ENCODE measurements at places on chromosomes 2 and 18. TPM values are rescaled to one million over a fixed set of nuclear protein-coding genes. Genes with fewer than 3 reads are reported as not detected.

The SCN9A gene
- 5.9 TPM for polyA plus RNA-seq

The CCDC74B gene
- polyA plus RNA-seq = 14.5 TPM

The UGT1A3 gene
- polyA plus RNA-seq = not detected

DNA sequence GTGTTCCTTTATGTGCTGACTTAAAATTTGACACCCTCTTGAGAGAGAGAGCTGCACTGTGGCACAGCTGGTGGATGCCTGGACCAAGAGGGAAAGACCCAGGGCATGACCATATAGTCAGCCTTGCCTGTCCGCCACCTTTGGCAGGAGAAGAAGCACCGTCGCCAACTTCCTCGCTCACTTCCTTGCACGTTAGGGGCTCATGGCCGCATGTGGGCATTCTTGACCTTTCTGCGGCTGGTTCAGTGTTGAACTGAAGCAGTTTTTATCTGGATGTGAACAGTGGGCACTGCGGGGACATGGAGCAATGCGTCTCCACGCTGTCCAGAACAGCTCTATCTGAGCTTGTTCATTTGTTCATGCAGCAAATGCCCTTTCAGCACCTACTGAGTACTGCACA is 66.9 kb downstream of the TRAPPC12 start:
- no peak for DNase-seq

- no peak for DNase-seq
Observed at GRCh38 chr2:70830366-70830765, 5.2 kb downstream of the CD207 start.

DNA sequence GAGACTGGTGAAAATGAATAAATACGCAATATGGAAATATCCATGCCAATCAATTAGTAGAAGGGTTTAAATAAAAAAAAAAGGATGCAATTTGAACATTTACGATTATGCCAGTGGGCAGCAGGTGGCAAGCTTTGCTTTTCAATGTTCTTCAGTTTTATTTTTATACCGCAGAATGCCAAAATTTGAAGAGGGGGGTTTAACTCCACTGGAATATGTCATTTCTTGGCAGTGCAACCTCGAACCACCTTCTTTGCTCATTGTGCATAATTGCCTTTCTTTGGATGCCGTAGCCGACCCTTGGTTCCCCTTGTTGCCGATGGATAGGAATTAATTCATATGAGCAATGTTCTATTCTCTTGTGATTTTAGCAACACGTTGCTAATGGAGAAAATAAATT is 88.0 kb downstream of the LTBP1 start:
- DNase-seq = no peak

GRCh38 chr2:54716375-54716774 is 7.1 kb upstream of the EML6 start:
- no peak for DNase-seq

GRCh38 chr2:207432453-207432852 is 97.3 kb upstream of the CREB1 start:
- DNase-seq = no peak

GRCh38 chr2:188303363-188304031 is 11.8 kb downstream of the GULP1 start:
- DNase-seq = no peak
